ENCODE measurements at places on chromosomes 4 and X.

DNA sequence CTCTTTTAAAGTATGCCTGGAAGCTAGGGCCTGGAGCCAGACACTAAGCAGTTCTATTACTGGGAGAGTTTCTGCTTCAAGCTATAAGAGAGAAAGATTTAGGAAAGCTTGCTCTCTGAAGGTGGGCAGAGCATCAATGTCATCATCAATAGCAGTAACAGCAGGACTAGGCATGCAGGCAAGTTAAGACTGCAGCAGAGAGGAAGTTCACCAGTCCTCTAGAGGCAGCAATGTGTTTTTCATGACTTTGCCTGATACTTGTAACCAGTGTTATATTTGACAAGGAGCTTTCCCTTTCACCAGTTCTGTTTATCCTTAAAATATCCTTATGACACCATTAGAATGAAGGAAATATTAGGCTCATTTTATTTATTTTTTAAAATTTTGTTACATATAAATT, 237.9 kb downstream of the KCTD8 start:
- no peak for DNase-seq

DNA sequence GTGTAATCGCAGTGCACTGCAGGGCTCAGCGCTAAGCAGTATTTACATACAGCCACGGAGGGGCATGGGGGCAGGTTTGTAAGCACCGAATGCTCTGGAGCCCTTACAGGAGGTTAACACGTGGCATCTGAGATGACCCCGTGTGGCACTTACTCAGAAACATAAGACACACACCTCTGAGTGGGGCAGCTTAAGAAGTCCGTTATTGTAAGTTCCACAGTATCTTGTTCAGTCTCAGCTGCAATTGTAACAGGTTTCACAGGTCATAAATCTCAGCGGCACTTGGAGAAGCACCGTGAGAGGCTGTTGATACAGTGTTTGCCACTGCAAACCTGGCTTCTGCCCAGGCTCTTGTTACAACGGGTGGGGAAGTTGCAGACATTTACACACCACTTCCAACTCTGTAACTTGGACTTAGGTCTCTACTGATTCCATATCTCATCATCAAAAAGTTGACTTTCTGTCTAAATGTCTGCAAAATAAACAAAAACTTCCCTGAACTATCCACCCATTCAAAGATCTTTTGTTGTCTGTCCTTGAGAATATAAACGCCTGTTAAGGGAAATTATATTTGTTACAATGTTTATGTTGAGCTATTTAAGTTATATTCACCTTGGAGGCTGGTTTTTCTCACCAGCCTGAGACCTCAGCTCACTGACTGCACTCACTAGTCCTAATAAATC, 10.3 kb downstream of the CPLX1 start:
- peak; percentile 62 for DNase-seq

DNA sequence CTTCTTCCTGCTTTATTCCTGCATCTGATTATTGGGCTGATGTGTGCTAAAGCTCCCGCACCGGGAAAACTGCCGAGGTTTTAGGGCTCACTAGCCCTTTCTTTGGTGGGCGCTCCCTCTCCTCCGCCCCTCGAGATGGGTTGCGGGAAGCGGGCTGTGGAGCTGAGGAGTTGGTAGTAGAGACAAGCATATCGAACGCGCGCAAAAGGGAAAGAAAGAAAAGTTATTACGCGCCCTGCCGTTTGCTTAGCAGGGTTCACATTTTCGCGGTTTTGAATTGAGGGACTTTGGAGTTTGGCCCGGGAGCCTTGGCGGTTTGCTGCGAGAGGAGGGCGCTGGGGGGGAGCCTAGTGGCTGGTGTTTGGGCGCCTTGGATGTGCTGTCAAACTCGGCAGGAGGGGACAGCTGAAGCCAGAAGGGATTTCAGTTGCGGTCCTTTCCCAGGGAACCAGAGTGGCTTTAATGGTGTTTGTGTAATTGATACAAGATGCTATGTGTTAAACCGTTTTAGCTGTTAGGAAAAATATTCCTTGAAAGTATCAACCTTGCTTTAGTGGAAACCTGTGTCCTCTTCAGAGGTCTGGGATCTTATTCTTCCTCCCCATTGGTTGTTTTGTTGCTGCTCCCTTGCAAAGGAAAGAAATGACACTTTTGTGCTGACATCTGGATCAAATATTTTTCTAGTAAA, 1.1 kb downstream of the GAB1 start:
- DNase-seq: no peak

- no peak for DNase-seq
Observed at GRCh38 chr4:32631831-32632230, 1911.7 kb downstream of the PCDH7 start.

DNA sequence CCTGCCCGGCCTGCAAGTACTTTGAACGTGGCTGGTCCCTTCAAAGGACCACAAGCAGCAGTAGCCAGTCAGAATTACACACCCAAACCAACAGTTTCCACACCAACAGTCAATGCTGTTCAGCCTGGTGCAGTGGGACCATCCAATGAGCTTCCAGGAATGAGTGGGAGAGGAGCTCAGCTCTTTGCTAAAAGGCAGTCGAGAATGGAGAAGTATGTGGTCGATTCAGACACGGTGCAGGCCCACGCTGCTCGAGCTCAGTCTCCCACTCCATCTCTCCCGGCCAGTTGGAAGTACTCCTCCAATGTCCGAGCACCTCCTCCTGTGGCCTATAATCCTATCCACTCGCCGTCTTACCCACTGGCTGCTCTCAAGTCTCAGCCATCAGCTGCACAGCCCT, 104.4 kb upstream of the MYOZ2 start:
- no peak for DNase-seq

DNA sequence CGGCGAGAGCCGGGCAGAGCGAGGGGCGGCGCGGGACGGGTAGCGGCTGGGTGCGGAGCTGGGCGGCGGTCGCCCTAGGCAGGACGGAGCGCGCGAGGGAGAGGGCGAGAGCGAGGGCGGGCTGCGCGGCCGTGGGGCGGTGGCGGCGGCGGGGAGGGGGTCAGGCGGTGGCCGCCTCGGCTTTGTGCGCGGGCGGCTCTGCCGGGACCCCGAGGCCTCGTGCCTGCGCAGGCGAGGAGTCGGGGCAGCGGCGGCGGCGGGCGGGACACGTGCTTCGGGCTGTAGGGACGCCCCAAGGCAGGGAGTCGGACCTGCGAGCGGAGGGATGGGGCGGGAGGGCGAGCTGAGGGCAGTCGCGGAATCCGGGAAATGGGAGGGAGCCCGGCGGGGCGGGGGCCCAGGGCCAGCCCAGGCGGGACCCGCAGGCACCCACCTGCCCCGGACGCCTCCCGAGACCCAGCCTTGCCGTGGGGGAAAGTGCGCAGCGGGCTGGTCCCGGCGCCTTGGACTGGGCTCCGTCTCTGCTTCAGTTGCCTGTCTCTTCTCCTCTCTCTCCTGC, 465 bp downstream of the BMPR1B start:
- DNase-seq: no peak

GRCh38 chrX:8868070-8868773, 67.0 kb upstream of the FAM9A start:
- DNase-seq: no peak

DNA sequence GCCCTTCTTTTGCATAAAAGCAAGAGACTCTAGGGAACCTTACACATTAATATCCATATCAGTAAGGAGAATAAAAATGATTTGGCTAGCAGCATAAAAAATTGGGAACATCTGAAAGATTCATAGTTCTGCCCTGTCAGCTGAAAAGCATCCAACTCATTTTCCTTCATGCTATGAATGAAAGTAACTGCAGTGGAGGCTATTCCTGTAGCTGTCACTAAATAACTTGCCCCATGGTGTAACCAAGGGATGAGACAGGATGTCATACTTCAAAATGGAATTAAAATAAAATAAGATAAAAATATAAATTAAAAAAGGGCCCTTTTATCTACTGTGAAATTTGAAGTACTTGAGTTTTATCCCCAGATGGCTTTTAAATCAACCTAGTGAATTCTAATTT, 878.8 kb downstream of the C4orf33 start:
- no peak for DNase-seq

- DNase-seq: no peak
Observed at GRCh38 chr4:168587411-168588125, 90.7 kb downstream of the PALLD start.

- DNase-seq: no peak
Observed at GRCh38 chr4:57370691-57371090, 260.5 kb upstream of the IGFBP7 start.

DNA sequence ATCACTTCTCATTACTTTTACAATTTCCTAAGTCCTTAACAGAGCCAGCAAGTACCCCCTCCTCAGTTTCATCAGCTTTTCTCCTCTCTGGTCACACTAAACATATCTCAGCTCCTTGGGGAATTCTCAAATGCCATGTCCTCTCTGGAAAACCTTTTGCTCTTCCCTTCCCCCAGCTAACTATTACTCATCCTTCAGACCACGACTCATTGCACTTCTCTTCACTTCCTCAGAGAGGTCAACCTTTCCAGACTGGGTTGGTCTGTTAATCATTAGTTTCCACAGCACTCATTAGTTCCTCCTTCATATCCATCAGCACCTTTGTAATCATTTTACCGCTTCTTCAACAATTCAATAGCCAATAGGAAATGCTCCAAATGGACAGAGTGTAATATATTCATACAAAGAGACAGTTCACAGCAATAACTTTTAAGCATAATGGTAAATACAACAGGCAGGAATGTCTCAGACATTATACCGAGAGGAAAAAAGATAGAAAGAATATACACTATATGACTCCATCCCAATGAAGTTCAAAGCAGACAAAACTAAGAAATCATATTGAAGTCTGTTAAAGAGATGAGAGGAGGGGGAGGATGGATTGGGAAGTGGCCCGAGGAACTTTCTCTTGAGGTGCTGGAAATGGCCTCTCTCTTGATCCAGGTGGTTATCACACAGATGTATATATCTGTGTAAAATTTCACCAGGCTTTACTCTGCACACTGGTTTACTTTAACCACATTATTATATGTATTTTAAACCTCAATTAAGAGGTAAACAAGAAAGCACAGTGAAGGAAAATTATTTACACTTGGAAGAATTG, 39.6 kb downstream of the DDX60L start:
- no peak for DNase-seq

- no peak for DNase-seq
Observed at GRCh38 chr4:27271555-27271954, 410.9 kb downstream of the STIM2 start.

- peak; percentile 55 for DNase-seq
Observed at GRCh38 chr4:76969941-76970529, 20.5 kb downstream of the SEPTIN11 start.

- DNase-seq: no peak
Observed at GRCh38 chrX:85379174-85379907, at the start of gene POF1B. Gene POF1B (minus strand): TSS chrX:85379665. CDS start chrX:85379454, 211 bp downstream.

DNA sequence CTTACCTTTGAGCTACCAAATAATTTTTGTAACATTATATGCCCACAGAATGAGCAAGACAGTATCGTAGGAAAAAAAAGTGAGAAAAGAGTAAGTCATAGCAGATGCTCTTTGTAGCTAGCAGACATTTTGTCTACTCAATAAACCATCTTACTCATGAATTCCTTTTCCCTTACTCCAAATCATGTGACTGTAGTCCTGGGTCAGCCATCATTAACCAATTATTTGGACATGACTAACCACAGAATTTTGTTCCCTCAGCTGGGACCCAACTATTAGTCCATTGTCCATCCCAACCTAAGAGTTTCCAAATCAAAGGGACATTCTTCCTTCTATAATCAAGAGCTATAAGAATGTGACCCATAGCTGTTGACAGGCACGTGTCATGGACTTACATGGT, 11.4 kb downstream of the UBE2D3 start:
- no peak for DNase-seq

GRCh38 chr4:54484383-54484782, 173.4 kb upstream of the KIT start:
- peak; percentile 61 for DNase-seq

GRCh38 chrX:13876652-13877051, 59.8 kb upstream of the GPM6B start:
- DNase-seq: no peak

DNA sequence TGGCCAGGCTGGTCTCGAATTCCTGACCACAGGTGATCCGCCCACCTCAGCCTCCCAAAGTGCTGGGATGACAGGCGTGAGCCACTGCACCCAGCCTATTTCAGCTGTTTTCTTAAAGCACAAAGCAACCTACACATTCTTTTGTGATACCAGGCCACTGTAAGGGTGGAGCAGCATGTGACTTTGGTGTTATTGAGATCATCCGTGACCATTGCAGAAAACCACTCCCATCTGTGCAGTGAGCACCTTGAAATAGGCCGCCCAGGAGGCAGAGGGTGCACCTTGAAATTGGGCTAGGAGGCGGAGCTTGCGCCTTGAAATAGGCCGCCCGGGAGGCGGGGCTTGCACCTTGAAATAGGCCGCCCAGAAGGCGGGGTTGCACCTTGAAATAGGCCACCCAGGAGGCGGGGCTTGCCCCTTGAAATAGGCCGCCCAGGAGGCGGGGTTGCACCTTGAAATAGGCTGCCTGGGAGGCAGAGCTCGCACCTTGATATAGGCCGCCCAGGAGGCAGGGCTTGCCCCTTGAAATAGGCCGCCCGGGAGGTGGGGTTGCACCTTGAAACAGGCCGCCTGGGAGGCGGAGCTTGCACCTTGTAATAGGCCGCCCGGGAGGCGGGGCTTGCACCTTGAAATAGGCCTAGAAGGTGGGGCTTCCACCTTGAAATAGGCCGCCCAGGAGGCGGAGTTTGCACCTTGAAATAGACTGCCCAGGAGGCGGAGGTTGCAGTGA, 9.0 kb upstream of the SLC25A6 start:
- DNase-seq: no peak

GRCh38 chrX:104430742-104431119, 135.3 kb upstream of the IL1RAPL2 start:
- DNase-seq: no peak

GRCh38 chr4:183185018-183185417, 86.0 kb downstream of the WWC2 start:
- DNase-seq: no peak

GRCh38 chr4:114271031-114271430, 291.6 kb upstream of the ARSJ start:
- DNase-seq: no peak

DNA sequence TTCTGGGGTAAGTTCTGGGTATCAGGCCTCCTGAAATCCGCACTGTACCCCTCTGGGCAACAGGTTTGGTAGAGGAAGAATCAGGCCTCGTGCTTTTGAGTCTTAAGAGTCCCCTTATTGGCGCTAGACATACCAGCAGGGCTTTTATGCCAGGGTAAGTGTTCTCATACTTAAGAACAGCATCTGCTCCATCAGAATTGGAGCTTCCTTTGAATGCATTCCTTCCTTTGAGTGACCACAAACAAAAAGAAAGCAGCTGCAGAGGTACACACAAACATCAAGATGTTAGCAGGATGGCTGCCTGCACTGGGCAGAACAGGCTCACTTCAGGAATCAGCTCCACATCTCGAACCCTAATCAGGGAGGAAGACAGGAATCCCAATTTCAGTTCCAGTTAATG, 156.8 kb downstream of the MGST2 start:
- DNase-seq: no peak

GRCh38 chrX:137044893-137045292, 11.1 kb upstream of the GPR101 start:
- DNase-seq: no peak

DNA sequence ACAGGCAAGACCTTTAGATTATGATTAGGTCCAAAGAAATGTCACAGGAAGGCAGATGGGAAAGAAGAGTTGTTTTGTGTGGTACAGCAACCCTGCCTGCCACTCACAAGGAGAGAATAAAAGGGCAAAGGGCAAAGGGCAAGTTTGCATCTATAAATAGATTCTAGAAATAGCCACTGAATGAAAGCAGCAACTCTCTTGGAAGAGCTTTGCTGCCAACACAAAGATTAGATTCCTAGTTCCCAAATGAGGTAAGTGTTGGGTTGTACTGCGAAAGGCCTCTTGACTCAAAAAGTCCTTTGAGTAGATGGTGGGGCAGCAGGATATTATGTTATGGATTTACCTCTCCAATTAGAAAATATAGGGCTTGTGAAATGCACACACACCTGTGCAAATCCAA, 61.2 kb downstream of the MOSPD2 start:
- DNase-seq: no peak

Measured in NCI-H187 (cell line).